ENCODE measurements at places on chromosomes 12 and 14.

GRCh38 chr14:65840118-65840751 is 427.7 kb downstream of the FUT8 start:
- DNase-seq: no peak

DNA sequence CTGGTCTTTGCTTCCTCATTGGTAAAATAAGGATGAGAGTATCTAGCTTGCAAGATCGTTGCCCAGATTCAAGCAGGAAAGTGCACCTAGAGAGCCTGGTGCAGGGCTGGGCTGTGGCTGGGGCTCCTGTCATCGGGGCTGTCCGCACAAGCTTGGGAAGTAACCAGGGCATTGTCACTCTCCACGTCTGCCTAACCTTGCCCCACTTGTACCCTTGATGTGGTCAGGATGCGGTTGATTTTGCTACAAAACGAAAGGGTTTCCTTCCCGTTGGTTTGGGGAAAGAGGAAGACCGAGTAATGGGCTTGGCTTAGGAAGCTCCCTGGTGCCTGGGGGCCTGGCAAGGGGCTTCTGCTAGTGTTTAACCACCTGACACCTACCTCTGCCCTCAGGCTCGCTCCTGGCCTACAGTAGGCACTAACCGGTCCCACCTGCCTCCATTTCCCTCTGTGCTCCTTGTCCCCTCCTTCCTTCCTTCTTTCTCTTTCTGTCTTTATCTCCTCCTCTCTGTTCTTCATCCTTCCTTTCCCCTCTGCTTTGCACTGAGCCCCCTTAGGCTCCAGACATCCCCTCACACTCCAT is 21.8 kb downstream of the MVK start:
- DNase-seq: no peak

DNA sequence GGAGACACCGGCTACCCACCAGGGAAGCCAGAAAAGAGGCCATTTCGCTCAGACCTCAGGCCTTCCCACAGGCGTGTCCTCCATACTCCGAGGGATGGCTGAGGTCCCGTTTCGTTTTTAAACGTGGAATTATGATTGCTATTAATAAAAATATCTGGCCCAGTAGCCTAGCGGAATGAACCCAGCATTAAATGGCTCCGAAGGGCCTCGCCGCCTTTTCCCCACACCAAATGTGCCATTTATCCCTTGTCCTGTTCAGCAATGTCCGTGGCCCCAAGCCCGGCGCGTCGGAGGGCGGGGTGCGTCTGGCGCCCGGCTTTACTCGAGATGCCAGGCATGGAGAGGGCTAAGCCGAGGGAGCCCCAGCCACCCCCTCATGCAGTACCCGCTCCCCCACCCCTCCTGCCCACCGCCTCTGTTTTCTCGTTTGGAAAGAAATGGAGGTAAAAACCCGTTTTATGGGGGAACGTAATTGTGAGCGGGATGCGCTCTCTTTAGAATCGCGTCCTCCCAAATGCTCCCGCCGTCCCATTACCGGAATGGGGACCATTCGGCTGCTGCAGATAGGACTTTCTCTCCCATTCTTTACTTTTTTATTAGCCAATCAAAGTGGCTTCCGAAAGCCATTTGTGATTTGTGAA is 5.7 kb downstream of the HOXC8 start:
- DNase-seq: no peak

- no peak for DNase-seq
These were observed 929 bp upstream of the UBE2N start for GRCh38 chr12:93442411-93443340.

DNA sequence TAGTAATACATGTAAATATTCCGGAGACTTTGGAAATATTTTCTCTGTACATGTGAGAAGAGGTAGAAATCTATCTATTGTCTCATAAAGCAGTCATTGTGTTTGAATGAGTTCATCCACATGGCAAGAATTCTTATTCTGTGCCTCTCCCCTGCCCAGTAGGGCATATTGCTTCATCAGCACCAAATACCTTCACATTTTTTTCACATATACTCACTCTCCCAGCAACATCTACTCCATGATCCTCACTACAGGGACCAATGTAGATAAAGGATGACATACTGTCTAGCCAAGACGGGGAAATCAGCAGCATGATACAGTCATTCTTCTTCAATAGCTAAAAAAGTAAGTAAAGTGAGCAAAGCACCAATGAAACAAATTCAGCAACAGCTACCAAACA is 1.3 kb upstream of the TAS2R14 start:
- no peak for DNase-seq

DNA sequence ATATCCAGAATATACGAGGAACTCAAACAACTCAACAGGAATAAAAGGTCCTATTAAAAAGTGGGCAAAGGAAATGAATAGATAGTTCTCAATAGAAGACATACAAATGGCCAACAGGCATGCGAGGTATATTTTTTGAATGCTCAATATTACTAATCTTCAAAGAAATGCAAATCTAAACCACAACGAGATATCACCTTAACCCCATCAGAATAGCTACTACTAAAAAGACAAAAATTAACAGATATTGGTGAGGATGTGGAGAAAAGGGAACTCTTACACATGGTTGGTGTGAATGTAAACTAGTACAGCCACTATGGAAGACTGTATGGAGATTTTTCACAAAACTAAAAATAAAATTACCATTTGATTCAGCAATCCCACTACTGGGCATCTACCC is 99.2 kb downstream of the TMEM260 start:
- DNase-seq: no peak

DNA sequence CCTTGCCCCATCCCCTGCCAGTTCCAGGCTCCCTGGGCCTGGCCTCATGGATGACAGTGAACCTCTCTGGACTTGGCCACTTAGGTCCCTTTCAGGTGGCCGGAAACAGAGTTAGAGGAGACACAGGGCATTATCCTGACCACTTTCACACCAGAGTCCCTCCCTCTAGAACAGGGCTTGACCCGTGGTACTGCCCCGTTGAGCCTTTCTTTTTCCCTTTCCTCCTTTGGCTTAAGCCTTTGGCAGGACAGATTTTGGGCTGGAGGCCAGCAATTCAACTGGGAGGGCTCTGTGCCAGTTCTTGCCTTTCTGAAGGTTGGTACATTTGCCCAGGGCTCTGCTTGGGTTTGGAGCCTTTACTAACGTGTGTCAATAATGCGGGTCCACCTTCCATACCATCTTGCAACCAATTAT is 22.8 kb downstream of the TPCN1 start:
- DNase-seq: no peak

GRCh38 chr12:93589081-93589480 is 16.6 kb downstream of the SOCS2 start:
- DNase-seq: peak; percentile 42

- DNase-seq: no peak
These were observed 7.2 kb downstream of the SETD3 start for GRCh38 chr14:99473458-99473857.

- DNase-seq: no peak
These were observed 121.7 kb upstream of the NOVA1 start for GRCh38 chr14:26719514-26719913.

DNA sequence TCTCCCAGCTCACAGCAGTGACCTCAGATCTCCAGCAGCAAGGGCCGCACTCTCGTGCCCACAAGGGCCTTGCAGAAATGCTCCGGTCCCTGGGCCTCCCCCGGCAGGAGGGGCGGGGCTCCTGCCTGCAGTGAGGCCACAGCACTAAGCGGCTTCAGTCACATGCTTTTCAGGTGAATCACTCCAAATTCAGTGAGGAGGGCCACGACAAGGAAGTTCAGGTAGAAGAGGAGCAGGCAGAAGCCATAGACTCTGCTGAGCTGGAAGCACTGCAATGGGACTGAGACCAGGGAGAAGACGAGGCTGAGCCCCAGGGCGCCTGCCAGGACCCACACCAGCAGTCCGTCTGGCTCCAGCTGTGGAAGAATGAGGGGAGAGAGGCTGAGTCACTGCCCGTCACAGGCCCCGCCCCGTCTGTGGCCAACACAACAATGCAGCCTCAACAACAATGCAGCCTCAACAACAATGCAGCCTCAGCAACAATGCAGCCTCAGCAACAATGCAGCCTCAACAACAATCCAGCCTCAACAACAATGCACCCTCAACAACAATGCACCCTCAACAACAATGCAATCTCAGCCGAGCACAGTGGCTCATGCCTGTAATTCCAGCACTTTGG is 35.2 kb downstream of the SLC8B1 start:
- peak; percentile 74 for DNase-seq

GRCh38 chr12:10607885-10608458 is 5.4 kb downstream of the MAGOHB start:
- peak; percentile 7 for DNase-seq

DNA sequence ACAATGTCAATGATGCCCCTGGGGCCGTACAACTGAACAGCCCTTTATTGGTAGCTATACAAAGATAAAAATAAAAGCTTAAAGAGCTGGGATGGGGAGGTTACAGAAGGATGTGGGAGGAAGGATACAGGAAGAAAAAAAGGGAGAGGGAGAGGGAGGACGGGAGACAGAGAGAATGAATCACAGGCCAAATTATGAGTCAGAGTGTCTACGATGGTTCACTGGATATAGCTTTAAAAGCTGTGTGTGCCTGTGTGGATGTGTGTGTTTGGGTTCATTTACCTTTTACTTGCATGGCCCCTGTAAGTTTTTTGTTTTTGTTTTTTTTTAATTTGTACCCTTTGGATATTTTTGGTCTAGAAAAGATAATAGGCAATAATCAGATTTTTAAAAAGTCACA is 111.9 kb downstream of the CCDC60 start:
- peak; percentile 4 for DNase-seq

DNA sequence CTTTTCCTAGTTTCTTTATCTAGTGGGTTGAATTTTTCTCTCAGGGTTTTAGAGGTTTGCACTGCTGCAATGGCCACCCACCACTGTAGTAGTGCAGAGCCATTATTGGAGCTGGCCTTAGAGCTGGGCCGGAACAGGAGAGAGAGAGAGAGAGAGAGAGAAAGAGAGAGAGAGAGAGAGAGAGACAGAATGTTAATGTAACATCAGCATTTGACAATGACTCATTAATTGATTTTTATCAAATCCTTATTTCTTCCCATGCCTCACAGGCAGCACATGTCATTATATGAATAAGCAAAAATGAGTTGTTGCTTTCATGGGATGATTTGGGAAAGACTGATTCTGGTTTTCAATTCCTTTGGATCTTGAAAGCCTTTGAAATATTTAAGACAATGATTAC is 76.3 kb upstream of the PPP4R3A start:
- no peak for DNase-seq

DNA sequence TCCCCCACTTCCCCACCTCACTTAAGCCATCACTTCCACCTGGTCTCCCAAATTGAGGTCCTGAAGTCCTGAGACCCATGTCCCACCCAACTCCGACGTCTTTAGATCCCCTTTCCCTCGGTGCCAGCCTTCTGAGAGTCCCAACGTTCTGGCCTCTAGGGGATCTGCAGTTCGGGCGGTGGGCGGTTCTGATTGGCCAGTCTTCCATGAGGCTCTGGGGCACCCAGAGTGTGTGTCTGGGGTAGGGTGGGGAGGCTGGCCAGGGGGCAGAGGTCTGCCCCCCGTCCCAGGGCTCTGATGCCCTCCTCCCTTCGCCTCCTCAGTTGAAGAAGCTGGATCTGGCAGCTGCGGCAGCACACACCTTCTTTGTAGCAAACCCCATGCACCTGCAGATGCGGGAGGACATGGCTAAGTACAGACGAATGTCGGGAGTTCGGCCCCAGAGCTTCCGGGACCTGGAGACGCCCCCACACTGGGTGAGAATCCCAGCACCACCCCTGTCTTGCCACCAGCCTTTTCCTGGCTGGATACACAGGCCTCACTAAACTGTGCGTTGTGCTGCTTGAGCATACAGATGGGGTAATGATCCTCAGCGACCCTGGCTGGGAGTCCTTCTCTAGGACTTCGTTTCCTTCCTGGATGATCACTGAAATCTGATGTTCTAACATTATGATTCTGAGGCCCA is 1.5 kb downstream of the P3H3 start:
- no peak for DNase-seq
